ENCODE measurements at places on chromosomes 13 and 19.

- DNase-seq: no peak
These were observed 34.3 kb downstream of the ZNRF4 start for GRCh38 chr19:5489551-5489950.

GRCh38 chr13:100892981-100893380, 218.4 kb upstream of the TMTC4 start:
- peak; percentile 5 for DNase-seq

- peak; percentile 31 for DNase-seq
These were observed at the start of gene ITGBL1 for GRCh38 chr13:101452519-101453485. Gene ITGBL1 (plus strand): TSS chr13:101452675. CDS start chr13:101452834, 159 bp downstream.

DNA sequence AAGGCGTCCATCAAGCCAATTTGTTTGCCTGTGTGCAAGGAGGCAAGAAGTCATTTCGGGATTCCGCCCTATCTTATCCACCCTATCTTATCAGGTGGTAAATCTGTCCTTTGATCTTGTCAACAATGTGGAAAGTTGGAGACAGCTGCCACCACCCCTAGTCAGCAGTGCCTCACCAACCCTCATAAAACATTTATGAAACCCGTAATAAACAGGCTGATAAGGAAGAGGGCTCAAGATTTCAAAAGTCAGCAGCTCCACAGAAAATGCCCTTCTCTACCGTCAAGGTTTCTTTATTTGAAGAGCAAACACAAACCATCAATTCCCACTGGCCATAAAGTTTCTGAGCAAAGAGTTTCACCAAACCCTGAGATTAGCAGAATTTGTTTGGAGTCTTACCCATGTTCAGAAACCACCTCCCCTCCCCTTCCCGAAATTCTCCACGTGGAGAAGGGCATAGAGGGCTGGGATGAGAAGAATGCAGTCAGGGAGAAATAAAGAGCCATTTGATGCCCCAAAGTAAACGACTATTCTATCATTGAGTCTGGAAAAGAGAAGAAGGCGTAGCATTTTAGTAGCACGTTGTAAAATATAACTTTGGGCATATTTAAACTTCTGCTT, 196.0 kb upstream of the GPR12 start:
- DNase-seq: no peak

GRCh38 chr19:36421749-36422481, 3.5 kb upstream of the ZFP82 start:
- no peak for DNase-seq

DNA sequence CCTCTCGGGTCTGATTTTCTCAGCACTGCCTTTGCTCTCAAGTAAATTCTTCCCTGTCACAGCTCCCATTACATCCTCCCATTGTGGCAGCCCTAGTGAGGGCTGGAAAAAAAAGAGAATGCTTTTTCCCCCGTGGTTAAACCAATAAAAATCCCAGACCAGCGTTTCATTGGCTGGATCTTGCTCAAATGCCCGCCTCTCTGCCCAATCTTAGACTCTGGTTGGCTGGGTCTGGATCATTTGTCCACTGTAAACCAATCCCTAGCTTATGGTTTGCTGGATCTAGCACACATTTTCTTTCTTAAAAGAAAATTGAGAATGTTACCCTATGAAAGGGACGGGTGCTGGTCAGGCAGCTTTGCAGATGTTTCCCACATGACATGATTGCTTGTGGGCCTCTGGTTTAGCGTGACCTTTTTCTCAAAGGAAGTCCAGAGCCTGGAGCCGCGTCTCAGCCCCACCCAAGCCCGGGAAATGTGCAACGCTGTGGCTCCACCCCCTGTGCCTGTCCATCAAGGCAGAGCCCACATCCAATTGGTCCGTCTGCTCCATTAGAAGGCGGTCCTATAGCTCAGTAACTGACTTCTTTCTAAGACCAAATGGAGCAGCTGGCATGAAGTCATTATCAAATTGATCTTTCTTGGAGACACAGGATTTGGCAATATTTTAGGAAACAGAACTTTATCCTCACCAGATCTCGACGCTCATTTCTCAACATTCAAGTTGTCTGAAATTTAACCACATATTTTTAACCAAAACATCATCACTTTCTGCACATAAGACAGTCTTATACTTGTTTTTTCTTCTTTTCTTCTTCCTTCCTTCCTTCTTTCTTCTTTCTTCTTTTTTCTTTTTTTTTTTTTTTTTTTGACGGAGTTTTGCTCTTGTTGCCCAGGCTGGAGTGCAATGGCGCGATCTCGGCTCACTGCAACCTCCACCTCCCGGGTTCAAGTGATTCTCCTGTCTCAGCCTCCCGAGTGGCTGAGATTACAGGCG, 2.6 kb upstream of the MCEMP1 start:
- no peak for DNase-seq

GRCh38 chr19:51114087-51114729, 6.0 kb upstream of the CTU1 start:
- DNase-seq: no peak

DNA sequence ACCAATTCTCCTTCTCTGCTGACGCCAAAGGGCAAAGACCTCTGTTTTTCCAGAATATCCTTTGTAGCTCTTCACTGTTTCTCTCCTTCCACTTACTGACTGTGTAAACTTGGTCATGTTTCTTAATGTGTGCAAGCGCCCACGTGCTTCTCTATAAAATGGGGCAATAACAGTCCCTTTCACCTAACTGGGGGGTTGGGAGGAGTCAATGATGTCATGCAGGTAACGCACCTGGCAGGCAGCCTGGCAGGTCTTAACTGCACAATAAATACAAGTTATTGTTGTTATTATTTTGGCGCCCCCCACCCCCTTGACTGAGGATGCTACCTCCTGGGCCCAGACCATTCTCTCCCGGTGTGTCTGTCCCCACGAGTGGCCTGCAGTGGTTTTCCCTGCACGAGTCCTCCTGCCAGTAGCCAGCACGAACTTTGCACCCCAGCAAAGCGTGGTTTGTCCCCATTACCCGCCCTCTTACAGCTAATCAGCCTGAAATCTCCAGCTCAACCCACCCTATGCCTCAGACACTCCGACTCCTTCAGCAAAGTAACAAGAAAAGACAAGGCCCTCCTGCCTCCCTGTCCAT, 5.3 kb downstream of the SBSN start:
- no peak for DNase-seq

DNA sequence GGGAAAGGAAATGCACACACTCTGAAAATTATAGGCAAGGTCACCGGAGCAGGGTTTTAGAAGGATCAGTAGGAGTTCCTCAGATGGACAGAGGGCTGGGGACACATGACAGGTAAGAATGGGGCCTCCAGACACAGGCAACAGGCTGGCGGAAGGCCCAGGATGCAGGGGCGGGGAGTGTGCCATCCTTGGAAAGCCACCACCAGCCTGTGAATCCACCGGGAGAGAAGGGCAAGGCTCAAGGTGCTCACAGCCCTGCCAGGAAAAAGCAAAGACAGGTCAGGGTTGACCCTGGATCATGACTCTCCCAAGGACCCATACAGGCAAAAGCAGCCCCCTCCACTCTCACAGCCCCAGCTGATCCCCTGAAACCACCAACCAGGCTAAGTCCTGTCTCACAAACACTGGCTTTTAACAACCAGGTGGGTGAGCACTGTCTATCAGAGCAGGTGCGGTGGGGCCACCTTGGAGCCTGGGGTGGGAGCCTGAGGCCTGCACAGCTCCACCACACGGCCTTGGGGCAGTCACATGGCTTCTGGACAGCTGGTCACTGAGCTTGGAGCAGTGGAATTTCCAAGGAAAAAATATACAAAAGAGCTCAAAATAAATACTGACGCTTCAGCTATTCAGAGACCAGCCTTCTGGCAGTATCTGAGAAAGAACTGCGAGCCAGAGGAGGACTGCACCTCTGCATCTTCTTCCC, 35.2 kb upstream of the ISYNA1 start:
- peak; percentile 49 for DNase-seq

DNA sequence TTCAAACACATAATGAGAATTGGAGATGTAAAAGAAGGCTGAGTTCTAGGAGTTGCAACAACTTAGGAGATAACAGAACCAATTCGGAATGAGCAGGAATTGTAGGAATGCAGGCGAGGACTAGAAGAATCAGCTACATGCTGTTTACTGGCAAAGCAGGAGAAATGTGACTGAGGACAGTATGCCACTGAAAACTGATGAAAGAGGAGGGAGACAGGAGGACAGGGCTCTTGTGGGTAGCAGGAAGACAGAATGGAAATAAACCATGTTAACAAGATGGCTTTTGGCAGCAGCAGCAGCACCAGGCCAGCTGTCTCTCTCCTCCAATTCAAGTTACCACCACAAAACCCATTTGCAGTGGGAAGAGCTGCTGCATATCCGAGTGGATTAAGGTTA, 91.0 kb upstream of the SLC15A1 start:
- no peak for DNase-seq

- DNase-seq: no peak
These were observed 632 bp downstream of the NPAS1 start for GRCh38 chr19:47020132-47020805.

- no peak for DNase-seq
These were observed 27.7 kb downstream of the LCP1 start for GRCh38 chr13:46154136-46154801.

DNA sequence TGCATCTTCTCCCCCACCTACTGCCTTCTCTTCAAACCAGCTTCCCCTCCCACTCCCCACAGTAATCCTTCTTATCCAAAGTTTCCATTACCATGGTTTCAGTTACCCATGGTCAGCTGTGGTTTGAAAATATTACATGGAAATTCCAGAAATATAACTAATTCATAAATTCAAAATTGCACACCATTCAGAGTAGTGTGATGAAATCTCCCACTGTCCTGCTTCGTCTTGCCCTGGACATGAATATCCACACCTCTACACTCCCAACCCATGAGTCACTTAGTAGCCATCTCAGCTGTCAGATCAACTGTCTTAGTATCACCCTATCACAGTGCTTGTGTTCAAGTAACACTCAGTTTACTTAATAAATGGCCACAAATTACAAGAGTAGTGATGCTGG, 3.8 kb upstream of the KCTD12 start:
- no peak for DNase-seq

DNA sequence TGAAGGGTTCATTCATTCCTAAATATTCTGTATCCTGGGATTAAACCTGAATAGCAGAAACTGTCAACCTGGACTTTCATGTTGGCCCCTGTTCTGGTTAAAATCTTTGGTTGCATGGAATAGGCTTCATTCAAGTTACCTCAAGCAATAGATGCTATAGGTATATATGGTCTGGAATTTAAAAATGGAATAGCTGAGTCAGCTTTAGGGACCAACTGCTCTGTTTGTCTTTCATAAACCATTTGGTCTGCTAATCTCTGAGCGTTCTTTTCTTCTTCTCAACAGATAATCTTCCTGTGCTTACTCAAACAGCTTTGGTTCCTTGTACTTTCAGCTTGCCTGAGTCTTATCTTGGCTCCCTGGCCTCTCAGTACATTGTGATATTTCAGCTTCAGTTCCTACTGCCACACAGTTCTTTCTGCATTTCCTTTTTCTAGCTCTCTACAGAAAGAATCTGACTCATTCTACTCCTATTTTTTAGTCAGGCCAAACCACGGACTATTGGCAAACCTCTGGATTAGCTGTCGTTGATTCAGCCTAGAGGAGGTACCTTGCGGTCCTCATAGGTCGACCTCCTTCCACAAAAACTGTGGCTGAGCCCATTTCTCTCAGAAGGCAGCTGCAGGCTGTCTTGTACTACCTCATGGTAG, 35.9 kb upstream of the MAB21L1 start:
- no peak for DNase-seq

DNA sequence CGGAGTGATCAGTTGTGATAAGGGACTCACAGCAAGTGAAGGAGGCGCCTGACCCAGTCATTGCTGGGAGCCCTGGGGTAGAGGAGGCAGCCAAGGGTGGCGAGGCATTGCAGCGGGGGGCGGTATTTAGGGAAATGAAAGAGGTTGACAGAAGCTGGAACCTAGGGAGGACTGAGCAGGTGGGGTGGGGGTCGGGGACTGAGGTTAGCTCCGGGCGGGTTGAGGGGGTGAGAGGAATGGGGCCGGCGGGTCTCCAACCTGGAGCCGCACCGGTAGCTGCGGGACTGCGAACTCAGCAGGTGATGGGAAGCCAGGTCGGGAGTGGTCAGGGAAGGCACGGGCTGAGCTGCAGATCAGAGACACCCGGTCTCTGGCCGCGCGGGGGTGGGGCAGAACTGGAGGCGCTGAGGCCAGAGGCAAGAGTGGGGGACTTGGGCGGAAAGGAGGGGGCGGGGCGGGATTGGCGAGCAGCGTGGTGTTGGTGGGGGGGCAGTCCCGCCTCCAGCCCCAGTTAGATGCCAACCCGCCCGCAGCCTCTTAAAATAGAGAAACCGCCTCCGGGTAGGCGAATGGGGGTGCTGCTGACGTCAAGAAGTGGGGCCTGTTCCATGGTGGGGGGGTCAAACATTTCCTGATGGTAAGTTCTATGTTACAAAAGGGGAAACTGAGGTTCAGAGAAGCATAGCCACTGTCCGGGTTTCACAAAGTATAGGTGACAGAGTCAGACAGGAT, 1.5 kb downstream of the MAST3 start:
- no peak for DNase-seq

DNA sequence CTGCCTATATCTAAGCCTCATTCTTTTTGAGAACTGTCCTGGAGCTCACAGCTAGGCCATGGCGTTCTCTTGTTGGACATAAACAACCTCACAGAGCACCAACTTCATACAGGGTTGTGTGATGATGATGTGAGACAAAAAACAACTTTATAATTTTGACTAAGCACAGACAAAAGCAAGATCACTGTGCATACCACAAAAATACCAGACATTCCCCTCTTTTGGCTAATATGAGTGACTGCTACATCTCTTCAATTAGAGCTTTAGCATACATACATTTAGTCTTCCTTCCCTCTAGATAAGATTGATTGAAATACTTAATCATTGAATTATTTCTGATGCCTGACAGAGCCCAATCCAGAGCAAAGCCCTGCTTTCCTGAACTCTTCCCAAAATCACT, 8.3 kb downstream of the MAB21L1 start:
- DNase-seq: no peak

DNA sequence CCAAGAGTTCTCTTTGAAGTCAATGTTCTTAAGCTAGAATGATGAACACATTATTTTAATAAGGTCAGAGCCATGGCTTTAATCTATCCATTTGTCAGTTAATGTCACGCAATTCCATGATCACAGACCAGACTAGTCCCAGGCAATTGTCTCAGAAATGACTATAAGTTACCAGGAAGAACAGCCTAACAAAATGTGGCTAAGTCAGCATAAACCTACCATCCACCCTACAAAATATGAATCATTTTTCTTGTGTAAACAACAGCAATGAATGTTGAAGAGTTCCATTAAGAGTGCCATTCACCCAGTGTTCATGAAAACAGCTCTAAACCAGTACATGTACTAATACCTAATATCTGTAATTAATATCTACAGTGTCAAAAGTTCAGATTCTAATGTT, 127.5 kb downstream of the KCTD12 start:
- DNase-seq: no peak
